NCI-H2081 treated with DMSO at 0.1 percent for 48 hours (cell line): ENCODE measurements at places on chromosomes 16 and 17.

- peak; percentile 12 for DNase-seq
Observed at GRCh38 chr17:20944014-20944865, 98.6 kb downstream of the USP22 start.

DNA sequence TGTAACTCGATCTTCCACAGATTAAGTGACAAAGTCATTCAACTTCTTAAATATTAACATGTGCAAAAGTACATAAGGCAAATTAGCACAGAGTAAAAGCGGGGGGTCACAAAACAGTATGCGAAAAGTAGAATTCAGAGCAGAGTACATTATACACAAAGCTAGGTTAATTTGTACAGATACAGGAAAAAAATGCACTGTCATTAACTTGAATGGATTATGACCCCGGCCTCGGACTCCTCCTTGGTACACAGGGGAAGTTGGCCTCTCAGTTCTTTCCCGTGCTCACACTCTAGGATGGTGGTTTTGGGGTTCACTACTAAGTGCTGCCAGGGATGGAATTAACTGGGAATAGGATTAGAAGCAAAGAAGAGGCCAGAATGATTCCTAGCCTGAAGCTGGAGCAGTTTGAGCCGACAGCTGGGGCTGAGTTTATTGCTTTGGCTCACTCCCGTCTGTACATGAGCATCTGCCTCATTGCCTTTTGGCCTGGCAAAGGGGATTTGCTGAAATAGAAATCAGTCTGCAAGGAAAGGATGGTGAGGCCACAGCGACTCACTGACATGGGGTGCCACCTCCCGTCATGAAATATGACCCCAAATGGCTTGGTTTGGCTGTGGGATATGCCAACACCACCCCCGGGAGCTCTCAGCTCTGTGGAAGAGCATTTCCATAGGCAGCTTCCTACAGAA is 23.6 kb downstream of the NTN1 start:
- no peak for DNase-seq

- no peak for DNase-seq
Observed at GRCh38 chr17:74251569-74251968, 22.5 kb upstream of the DNAI2 start.

DNA sequence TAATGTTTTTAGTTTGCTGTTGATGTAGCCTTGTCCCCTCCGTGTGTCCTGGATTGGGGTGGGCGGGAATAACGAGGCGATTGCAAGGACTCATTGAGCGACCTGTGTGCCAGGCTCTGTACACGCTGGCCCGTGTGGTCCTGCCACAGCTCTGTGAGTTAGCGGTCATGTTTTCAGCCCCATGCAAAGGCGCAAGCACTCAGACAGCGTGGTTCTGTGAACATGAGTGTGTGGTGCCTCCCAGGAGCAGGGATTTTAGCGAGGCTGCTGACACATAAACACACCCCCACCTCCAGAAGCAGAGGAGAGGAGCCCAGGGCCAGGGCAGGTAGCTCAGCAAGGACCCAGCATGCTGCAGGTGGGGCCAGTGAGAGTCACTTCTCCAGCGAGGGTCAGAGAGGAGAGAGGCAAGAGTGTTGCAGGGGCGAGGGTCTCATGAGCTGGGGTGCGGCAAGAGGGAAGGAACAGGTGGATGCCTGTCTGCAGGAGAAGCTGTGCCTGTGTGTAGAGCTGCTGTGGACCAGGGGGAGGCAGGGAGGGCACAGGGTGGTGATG is 115.3 kb downstream of the OR1D5 start:
- no peak for DNase-seq

DNA sequence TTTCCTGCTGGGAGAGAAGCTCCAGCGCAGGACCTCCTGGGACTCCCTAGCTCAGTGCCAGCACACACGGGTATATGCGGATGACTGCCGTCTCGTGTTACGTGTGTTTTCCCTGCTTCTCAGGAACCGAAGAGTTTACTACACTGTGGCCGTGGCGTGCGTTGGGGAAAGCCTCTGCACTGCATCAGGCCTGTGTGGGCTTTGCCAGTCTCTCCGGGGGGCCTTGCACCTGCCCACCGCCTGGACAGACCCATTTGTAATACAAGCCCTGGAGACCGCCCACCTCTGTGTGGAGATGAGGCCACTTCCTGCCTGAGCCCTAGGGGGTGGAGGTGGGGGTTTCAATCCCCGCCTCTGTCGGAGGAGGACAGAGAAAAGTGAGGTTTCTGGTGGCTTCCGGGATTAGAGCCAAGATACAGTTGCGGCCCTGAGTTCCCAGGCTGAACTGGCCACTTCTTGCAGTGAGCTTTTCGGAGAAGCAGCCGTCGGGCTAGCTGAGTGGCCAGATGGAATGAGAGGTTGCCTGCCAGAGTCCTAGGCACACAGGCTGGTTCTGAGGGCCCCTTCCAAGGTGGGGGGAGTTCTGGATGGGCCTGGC is 43.4 kb upstream of the GSE1 start:
- DNase-seq, result peak; percentile 86

DNA sequence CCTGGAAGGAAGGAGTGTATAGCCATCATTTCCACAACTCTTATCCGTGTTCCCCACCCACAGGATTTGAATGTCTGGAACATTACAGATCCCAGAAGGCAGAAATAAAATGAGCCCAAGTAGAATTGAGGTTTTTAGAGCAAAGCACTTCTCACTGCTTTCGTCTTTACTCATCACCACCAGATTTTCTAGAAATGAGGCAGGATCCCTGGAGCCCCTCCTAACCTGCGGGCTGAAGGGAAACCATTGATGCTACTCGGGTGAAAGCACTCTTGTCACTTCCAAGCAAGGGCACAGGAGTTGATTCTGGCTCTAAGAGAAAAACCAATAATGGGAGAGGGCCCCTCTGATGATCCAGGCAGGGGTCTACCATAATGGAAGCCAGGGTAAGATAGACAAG is 2.8 kb upstream of the ALDOC start:
- no peak for DNase-seq

GRCh38 chr17:5837055-5837491 is 233.1 kb upstream of the WSCD1 start:
- DNase-seq, result no peak

DNA sequence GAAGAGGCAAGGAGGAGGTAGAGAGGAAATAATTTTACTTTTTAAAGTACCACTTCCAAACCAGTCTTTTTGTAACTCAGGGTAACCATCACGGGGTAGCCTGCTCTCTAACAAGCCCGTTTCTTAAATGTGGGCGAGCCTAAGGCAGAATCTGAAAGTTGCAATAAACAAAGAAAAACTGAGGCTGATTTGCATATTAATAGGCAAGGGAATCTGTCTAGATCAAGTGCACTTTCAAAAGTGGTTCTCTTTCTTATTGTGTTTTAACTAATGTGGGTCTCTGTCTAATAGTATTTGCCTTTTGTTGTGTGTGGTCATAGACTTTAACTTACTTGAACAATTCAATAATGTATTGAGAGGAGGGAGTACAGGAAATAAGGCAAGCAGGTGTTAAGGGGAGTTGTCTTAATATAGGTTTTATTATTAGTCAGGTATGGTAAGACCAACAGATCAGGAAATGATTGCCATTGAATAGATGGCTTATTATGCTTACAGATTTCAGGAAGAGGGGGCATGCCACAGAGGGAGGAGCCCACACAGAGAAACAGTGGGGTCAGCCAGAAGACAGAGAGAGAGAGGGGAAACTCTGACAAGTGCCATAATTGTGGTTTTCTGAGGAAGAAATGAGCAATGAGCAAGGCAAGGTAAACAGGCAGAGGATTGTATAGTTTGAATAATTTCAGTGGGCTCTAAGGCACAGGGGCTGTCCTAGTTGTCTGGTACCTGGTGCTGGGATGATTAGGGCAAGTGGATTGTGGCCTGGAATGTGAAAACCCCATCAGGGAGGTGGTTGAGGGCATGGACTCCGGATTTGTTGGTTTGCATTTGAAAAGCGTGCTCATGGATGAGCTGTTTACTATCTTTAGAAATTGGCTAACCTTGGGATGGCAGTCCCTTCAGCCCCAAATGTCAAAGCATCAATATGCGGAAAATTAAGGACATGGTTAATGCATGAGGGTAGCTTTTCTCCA is 237.2 kb downstream of the TOX3 start:
- DNase-seq, result no peak

DNA sequence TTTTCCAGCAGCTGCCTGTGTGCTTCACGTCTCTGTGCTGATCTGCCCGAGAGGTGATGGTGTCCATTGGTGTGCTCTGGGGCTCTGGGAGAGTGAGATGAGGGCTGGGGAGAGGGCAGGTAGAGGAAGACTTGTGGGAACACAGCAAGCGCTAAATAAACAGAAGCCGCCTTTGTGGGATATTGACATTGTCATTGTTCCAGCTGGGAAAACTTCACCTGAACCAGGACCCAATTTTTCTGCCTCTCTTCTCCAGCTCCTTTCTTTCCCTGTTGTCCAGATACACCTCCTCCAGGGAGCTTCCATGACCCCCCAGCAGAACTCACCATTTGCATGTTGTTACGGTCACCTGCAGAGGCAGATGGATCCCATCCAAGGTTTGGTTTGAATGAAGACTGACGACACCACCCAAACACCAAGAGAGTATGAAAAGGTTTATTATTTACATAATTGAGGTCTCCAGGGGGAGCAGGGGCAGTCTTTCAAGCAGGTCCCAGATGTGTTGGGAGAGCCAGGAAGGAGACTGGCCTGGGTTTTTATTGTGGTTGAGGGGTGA is 3.6 kb upstream of the ITGA3 start:
- peak; percentile 24 for DNase-seq

DNA sequence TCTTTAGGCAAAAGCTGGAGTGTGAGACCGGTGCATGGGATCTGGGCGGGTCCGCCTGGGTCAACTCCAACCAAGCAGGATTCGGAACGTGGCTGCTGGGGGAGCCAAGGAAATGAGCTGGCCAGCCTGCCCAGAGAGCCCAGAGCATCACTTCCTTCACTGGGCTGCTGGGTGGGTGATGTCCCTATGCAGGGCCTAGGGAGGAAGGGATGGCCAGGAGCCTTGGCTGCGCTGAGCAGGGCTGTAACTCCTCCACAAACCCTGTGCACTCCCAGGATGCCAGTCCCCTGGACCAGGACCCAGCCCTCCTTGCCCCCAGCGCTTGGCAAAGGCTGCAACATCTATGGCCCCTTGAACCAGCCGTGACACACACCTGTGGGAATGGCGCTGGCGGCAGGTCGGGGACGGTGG is 138.4 kb downstream of the RAB11FIP4 start:
- DNase-seq, result no peak

- DNase-seq, result no peak
Observed at GRCh38 chr17:59335685-59336084, 4.2 kb downstream of the YPEL2 start.

DNA sequence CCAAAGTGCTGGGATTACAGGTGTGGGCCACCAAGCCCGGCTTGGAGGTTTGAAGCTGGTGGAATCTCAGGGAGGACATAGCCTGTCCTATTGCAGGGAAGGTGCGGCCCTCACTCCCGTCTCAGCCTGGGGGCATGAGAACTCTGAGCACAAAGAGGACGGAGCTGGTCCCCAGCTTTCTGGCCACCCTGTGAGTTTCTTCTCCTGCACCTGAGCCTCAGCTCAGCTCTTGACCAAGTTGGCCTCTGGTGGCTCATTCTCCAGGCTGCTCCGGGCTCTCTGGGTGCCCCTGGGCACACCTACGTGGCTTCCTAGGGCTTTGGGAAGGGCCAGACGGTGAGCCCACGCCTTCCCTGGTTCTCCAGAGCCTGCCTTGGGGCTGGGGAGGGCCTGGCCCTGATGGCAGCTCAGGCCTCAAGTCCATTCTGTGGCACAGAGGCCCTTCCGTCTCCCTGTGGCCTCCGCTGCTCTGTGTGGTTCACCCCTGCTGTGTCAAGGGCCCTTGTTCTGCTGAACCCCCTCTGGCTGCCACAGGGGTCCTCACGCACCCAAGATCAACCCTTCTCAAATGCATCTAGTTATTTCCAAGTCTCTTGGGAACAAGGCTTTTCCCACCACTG is 6.9 kb upstream of the FASN start:
- no peak for DNase-seq

DNA sequence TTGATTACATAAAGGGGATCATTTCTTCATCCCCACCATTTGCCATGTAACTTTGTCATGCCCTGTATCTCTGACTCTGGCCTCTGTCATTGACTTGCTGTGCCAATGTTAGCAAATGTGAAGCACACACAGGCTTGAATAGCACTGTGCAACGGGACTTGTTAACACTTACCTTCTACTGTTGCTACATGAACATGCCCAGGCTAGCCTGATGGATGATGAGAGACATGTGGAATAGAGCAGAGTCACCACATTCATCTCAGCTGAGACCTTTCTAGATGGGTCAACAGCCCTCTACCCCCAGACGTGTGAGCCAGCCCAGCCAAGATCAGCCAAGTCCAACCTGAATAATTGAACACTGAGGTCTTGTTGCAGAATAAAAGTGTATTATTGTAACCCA is 162.1 kb upstream of the SALL1 start:
- DNase-seq, result no peak

DNA sequence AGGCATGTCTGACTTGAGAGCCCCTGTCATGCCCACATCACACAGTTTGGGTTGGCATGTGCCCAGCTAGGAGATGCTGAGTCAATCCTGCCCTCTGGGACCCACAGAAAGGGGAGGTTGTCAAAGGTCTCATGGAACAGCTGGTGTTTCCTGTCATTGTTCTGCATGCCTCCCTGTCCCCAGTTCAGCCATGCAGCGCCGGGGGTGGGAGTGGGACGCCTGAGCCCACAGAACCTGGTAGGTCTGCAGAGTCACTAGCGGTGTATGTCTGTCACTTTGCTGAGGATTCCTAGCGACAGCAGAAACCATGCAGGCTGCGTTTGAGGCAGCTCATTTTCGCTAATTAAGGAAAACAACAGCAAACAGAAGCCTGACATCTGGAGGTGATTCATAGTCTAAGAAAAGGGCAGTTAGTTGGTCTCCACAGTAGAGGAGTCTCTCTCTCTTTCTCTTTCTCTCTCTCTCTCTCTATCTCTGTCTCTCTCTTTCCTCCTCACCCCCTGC is 19.6 kb upstream of the CCL1 start:
- DNase-seq, result no peak
